ENCODE measurements at places on chromosomes 7 and 10.

DNA sequence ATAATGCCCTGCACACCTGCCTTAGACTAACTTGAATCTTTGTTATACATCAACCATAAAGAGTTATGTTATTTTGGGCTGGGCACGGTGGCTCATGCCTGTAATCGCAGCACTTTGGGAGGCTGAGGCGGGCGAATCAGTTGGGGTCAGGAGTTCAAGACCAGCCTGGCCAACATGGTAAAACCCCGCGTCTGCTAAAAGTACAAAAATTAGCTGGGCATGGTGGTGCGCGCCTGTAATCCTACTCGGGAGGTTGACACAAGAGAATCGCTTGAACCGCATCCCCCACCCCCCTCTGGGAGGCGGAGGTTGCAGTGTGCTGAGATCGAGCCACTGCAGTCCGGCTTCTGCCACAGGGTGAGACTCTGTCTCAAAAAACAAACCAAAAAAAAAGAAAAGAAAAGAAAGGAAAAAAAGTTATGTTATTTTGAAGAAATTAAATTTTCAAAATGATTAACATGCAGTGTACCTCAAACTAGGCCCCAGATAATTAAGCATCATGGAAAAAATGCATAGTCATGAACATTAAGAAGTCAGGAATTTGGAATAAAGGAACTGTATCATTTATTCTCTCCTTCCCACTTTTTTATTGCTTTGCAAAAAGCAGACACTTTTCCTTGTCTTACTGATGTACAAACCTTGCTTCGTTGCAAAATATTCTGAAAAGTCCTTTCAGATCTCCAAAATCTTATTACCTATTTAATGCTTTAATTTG, 43.3 kb downstream of the STAM start:
- no peak for DNase-seq

DNA sequence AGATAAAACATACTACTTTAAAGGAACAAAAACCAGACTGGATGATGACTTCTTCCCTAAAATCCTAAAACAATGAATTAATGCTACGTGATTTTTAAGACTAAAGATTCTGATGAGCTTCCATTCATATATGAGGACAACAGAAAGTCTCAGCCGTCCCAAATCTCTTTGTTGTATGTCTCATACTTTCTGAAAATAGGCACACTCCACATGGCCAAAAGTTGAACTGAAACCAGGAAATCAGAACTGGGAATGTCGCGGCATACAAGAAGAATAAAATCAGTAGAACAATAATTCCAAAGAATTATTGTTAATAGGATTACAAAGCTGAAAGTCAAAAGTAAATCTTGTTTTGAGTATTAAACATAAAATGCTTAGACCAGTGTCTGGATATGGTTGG, 195.4 kb upstream of the GHITM start:
- DNase-seq, result no peak

DNA sequence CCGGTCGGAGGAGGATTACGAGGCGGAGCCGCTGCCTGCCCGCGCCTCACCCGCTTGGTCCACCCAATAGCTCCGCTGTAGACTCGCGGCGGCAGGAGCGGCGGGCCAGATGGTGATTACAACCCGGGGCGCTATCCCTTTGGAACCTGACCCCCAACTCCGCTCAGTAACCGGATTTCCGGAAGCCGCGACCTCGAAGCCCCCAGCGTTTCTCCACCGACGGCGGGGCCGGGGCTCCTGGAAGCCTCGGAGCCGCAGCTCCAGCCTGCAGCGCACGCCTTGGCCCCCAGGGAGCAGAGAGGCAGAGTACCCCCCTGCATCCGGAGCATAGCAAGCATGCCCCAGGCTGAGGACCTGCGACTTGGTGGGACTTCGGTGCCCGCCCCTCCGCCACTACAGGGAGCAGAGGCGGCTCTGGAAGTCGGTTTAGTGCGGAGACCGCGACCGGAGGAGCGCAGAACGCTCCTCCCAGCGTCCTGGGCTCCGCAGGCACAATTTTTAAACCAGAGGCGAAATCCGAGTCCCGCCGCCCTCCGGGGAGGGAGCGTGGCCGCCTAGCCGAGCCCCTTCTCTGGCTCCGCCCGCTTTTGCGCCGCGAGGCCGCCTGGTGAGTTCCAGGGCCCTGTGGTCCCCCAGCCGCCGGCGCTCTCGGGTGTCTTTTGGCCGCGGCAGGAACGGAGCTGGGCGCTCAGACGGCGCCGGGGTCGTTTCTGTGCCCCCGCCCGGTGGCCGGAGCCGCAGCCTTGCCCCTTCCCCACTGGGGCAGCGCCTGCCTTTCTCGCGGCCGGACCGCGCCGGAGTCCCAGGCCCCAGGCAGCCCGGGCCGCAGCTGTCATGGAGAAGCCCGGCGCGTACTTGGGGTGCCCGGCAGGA, 28.2 kb upstream of the BMS1 start:
- no peak for DNase-seq

DNA sequence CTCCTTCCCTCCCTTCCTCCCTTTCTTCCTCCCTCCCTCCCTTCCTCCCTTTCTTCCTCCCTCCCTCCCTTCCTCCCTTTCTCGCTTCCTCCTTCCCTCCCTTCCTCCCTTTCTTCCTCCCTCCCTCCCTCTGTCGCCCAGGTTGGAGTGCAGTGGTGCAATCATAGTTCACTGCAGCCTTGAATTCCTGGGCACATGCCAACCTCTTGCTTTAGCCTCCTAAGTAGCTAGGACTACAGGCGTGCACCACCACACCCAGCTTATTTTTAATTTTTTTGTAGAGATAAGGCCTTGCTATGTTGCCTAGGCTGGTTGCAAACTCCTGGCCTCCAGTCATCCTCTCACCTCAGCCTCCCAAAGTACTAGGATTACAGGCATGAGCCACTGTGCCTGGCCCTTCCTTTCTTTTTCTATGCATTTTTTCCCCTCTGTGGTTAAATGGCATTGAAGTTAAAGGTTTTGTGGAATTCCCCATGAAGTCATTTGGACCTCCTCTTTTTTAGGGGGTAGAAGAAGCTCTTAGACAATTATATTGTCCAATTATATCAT, 9.6 kb downstream of the KLHDC10 start:
- no peak for DNase-seq

- DNase-seq, result no peak
Measured at GRCh38 chr7:146902728-146903127, 786.1 kb downstream of the CNTNAP2 start.

DNA sequence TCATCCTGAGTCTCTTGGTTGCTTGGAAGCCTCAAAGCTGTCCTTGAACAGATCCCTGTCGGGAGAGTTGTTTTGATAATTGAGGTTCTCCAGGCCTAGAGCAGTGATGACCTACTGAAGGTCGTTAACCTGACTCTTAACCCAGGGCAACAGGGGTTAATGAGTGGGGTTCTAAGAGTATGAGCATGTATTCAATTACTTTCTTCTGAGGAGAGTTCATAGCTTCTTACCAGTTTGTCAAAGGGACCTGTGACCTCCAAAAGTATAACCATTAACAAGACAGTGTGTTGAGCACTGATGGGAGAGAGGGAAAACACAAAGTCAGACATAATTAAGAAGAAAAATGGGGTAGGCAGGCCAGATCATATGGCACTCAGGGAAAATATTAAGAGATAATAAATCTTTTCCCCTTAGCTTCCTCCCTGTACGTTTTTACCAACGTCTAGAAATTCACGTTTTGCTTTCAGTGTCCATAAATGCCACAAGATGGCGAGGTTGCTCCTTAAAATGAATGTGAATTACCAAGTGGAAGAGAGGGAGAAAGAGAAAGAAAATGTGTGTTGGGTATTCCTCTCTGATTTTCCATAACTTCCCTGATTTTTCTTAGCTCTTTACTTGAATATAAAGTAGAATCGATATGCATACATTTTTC, 97.6 kb downstream of the SUGCT start:
- no peak for DNase-seq

- DNase-seq, result no peak
Measured at GRCh38 chr7:117667456-117667855, 187.6 kb downstream of the CFTR start.

DNA sequence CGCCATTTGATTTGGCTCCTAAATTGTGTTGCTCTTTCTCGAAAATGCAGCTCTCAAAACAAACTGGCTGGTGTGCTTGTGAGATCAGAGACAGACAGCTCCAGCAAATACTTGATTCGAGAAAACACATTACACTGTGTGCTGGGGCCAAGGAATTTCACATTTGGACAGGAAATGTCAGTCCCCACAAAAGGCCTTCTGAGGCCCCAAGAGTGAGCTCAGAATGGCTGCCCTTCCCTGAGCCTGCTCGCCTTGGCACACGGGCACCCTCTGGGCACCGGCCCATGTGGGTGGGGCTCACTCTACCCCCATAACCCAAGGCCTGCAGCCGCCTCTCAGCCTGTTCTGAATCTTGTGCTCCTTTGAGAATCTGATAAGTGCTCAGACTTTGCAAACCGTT, 13.9 kb upstream of the HSPA12A start:
- no peak for DNase-seq

DNA sequence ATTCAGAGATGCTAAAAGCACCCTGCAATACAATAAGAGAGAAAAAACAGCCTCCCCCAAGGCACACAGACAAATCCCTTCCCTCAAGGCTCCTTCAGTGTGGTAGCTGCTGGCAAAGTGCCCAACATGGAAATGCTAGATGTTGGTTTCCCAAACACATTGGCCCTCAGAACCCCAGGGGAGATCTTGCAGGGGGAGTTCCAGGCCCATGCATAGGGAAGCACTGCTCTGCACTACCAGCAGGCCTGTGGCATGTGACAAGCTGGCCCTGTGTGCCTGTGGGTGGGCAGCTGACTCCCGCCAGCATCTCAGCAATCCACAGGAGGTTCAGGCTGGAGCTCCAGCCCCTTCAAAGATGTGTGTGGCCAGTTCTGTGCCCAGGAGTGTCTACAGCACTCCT, 16.8 kb upstream of the CSGALNACT2 start:
- no peak for DNase-seq

DNA sequence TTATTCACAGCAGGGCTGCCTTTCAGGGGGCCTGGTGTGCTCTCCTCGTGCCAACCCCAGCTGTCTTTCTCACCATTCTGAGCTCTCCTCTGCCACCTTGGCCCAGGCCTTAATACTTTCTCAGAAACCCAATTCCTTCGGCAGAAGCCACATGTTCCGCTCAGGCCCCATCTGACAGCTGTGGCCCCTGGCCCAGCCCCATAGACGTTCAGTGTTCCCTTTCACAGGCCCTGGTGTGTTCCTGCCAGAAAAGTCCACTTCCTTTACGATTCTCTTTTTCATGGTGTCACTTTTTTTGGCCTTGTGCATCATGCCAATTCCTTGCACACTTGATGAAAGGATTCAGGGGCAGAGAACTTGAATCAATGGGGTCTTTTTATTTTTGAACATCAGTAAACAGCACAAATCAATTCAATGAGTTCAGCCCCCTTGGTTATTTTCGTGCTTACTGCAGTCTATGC, 15.9 kb upstream of the GPNMB start:
- no peak for DNase-seq

- DNase-seq, result no peak
Measured at GRCh38 chr7:119900996-119901672, 371.8 kb upstream of the KCND2 start.

DNA sequence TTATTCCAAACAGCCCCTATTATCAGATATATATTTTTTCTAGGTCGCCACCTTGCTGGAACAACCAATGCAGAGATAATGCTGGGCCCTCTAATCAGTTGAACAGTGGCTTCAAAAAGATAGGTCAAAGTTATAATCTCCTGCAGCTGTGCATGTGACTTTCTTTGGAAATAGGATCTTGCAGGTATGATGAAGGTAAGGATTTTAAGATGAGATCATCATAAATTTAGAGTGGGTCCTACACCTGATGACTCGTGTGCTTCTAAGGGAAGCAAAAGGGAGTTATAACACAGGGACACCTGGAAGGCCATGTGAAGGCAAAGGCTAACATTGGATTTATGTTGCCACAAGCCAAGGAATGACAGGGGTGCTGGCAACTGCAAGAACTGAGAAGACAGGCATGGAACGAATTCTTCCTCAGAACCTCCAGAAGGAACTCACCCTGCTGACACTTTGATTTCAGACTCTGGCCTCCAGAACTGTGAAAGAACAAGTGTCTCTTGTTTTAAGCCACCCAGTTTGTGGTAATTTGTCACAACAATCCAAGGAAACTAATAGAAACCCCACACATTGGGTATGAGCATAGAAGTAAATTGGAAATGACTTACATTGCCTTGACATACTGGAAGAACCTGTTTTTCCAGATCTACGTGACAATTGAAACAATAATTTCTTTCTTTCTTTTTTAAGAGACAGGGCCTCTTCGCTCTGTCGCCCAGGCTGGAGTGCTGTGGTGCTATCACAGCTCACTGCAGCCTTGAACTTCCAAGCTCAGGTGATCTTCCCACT, 34.4 kb downstream of the CCDC71L start:
- DNase-seq, result no peak

GRCh38 chr7:110502888-110503465, 588.0 kb upstream of the LRRN3 start:
- DNase-seq, result no peak

- DNase-seq, result no peak
Measured at GRCh38 chr7:51789489-51789888, 472.9 kb upstream of the COBL start.

- DNase-seq, result peak; percentile 33
Measured at GRCh38 chr7:117597755-117598154, 117.9 kb downstream of the CFTR start.

GRCh38 chr7:133582766-133583523, 330.1 kb downstream of the EXOC4 start:
- no peak for DNase-seq

GRCh38 chr7:90856351-90857070, 260.4 kb downstream of the CDK14 start:
- no peak for DNase-seq

GRCh38 chr10:31268444-31269303, 50.3 kb upstream of the ZEB1 start:
- no peak for DNase-seq

DNA sequence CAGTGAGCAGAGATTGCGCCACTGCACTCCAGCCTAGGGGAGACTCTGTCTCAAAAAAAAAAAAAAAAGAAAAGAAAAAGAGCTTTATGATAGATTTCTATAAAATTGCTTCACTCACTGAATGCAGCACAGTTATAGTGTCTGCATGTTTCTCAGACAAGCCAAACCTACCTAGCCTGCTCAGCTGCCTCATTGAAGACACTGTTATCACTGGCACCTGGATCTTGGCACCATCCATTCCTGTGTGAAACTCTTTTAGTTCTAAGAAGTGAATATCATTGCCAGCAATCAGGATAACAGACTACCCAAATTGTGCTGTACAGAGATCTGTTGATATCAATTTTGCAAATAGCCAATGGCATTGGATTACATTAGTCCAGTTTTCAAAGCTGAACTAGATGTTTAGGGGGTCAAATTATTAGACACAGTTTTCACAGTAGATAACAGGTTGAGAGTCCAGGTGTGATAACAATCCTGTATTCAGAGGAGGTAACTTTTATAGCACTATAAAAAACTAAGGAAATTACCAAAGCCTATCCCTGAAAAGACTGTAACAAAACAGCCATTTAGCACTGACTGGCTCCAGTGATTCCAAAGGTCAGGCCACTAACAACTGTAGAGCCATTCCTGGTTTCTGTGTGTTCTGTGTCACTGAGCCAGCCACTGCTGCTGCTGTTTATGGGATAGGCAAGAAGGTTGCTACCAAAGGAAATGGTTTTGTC, 17.1 kb downstream of the PDSS1 start:
- DNase-seq, result no peak

GRCh38 chr10:63753808-63754207, 232.6 kb downstream of the REEP3 start:
- no peak for DNase-seq
